NCI-H69 (cell line): ENCODE measurements at places on chromosomes 4 and X.

DNA sequence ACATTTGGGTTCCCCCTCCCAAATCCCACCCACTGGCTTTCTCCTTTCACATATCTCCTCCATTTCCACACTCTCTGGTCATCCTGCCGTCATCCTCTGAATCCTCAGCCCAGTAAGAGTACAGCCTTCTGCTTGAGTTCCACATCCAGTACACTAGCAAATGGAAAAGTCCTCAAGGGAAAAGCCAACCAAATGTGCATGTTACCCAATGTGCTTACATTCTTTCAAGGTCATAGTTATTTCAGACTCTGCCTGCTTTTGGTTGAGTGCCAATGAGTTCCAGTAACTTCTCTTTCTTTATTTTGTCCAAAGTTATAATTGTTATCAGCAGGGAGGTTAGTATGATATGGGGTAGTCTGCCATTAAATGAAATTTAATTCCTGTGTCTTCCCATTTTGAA lies 78.1 kb downstream of the SRPX start:
- peak; percentile 8 for DNase-seq

DNA sequence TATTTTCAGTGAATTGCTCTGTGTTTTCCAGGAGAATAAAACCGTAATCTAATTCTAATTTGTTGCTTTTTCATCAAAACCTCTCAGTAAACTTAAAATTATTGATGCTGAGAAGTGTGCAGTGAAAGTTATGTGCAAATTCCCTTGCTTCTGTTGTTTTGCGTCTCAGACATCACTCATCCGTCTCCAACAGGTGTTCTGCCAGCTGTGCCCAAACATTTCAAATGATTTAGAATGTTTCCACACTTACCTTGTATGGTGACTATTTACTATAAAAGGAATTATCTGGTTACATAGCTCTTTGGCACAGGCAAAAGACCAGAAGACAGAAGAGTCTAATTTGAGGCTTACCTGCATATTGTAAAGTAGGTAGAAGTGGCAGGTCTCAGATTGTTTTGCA lies 184.0 kb downstream of the BMPR1B start:
- DNase-seq = peak; percentile 13

DNA sequence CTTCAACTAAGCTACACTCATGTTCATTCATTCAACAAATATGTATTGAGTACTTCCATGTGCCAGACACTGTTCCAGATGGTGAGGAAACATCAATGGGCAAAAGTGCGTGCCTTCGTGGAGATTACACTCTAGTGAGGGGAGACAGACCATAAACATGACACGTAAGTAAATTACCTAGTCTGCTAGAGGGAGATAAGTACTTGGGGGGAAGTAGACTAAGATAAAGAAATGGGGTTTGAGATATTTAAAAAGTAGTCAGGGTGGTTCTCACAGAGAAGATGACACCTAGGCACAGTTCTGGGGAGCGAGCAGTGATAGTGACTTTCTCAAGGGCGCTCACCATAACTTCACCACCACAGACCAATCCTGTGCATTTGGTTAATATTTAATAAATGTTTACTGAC lies 11.7 kb downstream of the JCHAIN start:
- no peak for DNase-seq

- DNase-seq = peak; percentile 31
Observed at GRCh38 chrX:112819813-112820212, 20.8 kb downstream of the AMOT start.

GRCh38 chr4:38149997-38150671 lies 189.9 kb downstream of the PTTG2 start:
- no peak for DNase-seq

GRCh38 chr4:176546975-176547374 lies 227.2 kb downstream of the SPCS3 start:
- no peak for DNase-seq

DNA sequence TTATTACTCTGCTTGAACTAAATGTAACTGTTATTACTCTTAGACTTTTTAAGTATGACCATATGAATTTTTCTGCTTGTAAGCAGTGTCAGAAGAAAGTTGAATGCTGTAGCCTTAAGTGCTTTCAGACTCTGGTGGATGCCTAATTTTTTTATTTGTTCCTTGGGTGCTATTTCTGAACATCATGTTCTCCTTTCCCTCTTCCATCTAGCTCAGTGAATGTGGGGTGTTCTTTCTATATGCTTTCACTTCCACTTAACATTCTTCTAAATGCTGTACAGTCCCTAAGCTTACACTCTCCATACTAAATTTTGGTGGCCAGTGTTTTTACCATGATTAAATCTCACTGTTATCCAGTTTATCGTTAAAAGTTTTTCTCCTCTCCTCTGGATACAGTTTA lies 3.6 kb downstream of the DCK start:
- DNase-seq = no peak

DNA sequence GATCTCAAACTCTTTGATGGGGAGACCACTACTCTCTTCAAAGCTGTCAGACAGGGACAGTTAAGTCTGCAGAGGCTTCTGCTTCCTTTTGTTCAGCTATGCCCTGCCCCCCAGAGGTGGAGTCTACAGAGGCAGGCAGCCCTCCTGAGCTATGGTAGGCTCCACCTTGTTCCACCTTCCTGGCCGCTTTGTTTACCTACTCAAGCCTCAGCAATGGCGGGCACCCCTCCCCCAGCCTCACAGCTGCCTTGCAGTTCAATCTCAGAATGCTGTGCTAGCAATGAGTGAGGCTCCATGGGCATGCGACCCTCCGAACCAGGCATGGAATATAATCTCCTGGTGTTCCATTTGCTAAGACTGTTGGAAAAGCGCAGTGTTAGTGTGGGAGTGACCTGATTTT lies 42.1 kb upstream of the UGT2B10 start:
- DNase-seq = no peak

DNA sequence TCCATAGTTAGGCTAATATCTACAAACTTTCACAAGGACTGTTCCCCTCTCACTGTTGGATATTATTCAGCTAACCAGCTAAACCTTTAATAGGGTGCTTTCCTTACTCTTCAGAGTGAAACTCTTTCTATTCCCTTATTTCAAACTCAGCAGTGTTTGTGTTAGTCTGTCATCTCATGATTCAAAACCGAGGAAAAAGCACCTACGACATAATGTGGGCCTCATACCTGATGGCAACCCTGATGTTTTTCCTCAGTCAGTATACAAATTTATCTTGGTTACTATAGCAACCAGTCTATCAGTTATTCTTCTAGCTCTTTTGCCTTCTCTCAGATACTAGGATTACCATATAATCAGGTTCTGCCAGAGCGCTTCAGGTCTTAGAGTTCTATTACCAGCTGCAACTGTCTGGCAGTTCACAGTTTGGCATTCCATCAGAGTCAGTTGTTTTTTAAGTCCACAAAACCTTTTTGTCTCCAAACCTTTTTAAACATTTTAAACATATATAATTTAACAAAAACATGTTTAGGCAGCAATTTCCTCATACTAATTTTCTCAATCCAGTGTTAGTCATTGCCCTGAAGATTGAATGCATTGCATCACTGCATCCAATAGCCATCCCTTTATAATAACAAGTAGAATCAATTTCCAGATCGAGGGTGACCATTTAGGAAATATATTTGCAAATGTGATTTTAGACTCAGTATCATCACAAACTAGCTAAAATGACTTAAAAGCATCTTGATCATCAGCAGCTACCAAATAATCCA lies 7.4 kb downstream of the WDR44 start:
- DNase-seq = no peak

DNA sequence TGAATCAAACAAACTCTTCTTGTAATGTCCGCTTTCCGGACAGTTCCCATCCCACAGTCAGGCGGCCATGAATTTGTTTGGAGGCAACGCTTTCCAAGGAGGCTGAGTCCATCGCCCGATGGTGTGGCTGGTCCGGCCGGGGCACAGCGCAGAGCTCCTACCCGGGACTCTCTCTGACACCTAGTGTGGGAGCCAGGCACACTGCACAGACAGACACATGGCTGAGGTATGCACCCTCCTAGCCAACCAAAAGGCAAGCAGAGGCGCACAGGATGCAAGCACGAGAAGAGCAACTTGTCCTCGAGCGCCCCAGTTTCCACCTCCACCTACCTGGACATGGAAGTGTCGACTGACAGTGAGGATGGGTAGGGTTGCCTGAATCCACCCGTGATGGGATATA lies 87.5 kb downstream of the LEF1 start:
- no peak for DNase-seq

GRCh38 chrX:57771689-57772088 lies 91.6 kb upstream of the NLRP2B start:
- DNase-seq = no peak

DNA sequence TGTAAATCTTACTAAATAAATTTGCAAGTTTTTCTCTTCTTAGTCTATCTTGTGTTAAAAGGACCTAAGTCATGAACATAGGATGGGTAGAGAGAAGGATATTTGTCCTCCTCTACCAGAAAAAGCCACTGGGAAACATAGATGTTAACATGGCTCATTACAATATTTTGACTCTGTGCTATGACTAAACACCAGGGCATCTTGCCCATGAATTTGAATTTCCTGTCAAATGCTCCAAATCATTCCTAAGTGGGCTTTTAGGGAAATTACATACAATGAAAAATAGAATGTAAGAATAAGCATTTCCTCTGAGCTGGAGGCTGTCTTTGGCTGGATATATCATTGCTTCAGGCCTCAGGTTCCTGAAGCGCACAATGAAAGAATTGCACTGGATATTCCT lies 39.1 kb downstream of the ANOS1 start:
- DNase-seq = no peak

GRCh38 chr4:126993351-126993750 lies 639.4 kb upstream of the INTU start:
- DNase-seq = no peak

DNA sequence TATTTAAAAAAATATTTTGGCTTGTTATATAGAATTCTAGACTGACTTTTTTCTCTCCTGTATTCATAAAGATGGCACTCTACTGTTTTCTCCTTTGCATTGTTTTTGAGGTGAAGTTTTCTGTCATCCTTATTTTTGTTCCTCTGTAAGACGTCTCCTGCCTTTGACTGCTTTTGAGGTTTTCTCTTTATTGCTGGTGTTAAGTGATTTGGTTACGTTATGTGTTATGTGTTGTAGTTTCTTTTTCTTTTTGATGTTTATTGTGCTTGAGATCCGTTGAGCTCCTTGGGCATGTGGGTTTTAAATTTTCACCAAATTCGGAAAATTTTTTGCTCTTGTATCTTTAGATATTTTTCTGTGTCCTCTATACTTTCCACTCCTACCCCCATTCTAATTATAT lies 50.0 kb downstream of the KDM6A start:
- DNase-seq = no peak

GRCh38 chr4:7021930-7022664 lies 21.1 kb upstream of the TADA2B start:
- no peak for DNase-seq

GRCh38 chrX:134542485-134542884 lies 82.5 kb downstream of the HPRT1 start:
- peak; percentile 96 for DNase-seq

DNA sequence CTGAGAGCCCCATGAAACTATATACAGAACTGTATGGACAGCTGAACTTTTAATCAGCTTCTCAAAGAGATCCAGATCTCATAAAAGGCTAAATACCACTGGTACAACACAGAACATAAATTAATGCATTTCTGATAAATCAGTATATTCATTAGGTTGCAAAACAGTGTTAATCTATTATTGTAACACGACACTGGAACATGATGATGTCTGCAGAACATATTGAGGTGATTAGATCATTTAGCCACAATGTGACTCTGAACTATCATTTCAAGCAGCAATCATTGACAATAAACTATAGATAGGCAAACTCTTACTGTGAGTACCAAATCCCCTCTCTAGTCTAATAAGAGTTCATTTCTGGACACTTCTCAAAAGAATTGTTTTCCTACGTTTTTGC lies 50.3 kb downstream of the GASK1B start:
- no peak for DNase-seq

GRCh38 chr4:129988957-129989356 lies 893.0 kb downstream of the C4orf33 start:
- DNase-seq = no peak

DNA sequence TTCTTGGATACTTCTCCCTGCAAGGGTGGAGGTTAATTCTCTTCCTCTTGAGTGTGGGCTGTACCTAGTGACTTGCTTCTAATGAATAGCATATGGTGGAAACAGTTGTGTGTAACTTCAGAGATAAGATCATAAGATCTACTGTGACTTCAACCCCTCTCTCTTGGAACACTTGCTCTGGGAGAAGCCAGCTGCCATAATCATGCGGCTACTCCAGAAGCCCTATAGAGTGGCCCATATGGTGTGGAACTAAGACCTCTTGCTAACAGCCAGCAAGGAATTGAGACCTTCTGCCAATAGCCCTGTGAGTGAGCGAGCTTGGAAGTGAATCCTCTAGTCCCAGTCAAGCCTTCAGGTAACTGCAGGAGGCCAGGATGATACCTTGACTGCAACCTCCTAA lies 81.1 kb downstream of the RBMX2 start:
- no peak for DNase-seq

DNA sequence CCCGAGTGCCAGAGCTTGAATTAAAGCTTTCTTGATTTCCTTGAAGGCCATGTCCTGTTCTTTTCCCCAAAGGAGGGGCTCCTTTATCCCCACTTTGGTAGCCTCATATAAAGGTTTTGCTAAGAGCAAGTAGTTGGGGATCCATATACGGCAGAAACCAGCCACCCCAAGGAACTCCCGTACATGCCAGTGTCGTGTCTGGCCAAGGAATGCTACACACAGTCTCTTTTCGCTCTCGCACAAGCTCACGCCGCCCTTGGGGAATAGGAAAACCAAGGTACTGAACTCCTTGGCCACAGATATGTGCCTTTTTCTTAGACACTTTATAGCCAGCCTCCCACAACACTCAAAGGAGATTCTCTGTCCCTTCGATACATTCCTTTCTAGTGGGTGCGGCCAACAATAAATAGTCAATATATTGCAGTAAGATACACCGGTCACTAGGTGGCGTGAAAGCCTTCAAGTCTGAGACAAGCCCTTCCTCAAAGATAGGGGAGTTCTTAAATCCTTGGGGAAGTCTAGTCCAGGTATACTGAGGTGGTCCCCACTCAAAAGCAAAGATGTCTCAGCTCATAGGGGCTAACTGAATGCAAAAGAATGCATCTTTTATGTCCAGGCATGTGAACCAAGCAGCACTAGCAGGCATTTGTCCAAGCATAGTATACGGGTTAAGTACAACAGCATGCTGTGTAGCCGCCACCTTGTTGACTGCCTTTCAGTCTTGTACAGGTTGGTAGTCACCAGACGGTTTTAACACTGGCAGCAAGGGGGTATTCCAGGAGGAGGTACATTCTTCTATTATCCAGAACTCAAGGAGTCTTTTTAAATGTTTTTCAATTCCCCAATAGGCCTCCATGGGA lies 57.8 kb upstream of the XAGE1B start:
- DNase-seq = peak; percentile 68

- no peak for DNase-seq
Observed at GRCh38 chrX:48794340-48794910, 7.4 kb upstream of the HDAC6 start.

GRCh38 chr4:128758314-128758922 lies 51.1 kb upstream of the JADE1 start:
- no peak for DNase-seq
